ENCODE measurements at places on chromosomes 13 and 19.

- DNase-seq, result no peak
Measured at GRCh38 chr13:34000955-34001354, 183.0 kb downstream of the RFC3 start.

GRCh38 chr13:65965501-65965900 is 1264.6 kb downstream of the PCDH9 start:
- DNase-seq, result no peak

GRCh38 chr19:13255041-13255718 is 105.0 kb downstream of the IER2 start:
- no peak for DNase-seq

- DNase-seq, result no peak
Measured at GRCh38 chr19:1214299-1214861, 8.8 kb downstream of the STK11 start.

GRCh38 chr13:40922437-40923040 is 96.6 kb downstream of the ELF1 start:
- DNase-seq, result no peak

GRCh38 chr19:49437231-49437630 is 4.1 kb downstream of the SLC17A7 start:
- no peak for DNase-seq

GRCh38 chr13:45811891-45812694 is 39.5 kb downstream of the SIAH3 start:
- no peak for DNase-seq

DNA sequence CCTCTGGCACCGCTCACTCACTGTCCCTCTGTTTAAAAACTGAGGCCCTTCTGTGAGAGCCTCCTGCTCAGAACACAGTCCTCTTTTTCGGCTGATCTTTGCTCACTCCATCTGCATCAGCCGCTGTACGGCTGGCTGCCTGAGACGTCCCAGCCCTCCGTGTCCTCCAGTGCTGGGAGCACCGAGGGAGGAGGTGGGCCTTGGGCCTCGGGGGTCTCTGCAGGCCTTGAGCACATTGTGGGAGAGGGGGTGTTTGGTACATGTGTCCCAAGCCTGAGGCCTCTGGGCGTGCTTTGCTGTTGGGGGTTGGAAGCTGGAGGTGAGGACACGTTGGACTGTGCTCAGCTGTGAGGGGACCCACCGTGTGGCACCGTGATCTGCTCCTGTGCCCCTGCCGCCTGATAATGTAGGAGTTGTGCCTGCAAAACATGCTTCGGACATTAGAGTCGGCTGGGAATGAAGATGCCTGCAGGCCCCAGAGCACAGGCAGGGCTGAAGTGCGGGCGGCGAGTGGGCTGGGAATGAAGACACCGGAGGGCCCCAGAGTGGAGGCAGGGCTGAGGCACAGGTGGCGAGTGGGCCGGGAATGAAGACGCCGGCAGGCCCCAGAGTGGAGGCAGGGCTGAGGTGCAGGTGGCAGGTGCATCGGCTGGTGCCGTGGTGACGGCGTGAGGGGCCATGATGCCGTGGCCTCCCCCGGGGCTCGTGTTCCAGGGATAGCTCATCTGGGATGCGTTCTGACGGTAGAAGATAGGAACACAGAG is 30.6 kb downstream of the MCF2L start:
- DNase-seq, result no peak

DNA sequence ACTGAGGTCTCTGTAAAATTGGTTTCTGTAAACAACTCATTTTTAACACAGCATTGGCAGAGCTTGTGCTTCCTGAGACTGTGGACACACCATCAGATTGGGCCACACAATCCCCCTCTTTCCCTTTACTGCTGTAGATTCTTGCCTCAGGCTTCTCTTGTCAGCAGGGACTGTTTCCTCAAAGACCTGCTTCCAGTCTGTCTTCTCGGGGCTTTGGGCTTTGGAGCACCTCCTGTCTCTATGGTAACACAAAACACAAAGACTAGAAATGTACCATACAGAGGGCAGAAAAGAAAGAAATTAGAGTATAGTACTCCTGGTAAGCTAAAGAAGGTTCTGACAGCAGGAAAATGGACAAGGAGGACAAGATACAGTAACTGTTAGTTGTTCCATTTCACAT is 484.5 kb downstream of the DIAPH3 start:
- no peak for DNase-seq

Data from anterior cingulate cortex (tissue), 58 donors.